ENCODE measurements at places on chromosomes 7 and 10.

GRCh38 chr7:27605689-27606269 lies 56.9 kb downstream of the HIBADH start:
- DNase-seq, result no peak

DNA sequence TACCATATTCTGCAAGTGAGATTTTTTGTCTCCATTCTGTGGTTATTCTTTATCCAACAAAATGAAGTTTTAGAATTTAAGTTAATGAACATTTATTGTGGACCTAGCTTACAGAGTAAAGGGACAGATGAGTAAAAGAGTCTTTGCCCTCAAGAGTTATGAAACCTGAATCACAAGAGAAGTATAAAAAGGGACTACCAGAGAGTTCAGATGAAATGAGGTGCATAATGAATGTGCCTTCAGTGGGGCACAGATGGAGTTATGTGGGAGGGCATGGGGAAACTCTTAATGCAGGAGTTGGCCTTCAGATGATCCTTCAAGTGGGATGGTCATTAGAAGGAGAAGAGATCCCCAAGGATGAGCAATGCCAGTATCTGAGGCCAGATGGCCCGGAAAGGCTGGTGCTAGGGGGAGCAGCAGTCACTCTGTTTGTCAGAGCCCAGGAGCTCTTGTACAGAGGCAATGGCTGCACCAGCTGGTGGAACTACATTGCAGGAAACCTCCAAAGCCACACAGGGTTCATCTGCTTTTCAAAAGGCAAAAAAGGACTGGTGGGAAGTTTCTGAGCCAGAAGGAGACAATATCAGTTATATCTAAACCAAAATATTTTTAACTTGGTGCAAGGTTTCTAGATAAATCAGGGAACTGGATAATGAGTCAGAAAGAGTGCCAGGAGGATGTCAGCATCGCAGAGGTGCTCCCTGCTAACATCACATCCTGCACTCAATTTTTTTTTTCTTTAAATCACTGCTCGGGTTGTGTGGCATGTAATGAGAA lies 162.0 kb downstream of the KLF6 start:
- DNase-seq, result no peak

DNA sequence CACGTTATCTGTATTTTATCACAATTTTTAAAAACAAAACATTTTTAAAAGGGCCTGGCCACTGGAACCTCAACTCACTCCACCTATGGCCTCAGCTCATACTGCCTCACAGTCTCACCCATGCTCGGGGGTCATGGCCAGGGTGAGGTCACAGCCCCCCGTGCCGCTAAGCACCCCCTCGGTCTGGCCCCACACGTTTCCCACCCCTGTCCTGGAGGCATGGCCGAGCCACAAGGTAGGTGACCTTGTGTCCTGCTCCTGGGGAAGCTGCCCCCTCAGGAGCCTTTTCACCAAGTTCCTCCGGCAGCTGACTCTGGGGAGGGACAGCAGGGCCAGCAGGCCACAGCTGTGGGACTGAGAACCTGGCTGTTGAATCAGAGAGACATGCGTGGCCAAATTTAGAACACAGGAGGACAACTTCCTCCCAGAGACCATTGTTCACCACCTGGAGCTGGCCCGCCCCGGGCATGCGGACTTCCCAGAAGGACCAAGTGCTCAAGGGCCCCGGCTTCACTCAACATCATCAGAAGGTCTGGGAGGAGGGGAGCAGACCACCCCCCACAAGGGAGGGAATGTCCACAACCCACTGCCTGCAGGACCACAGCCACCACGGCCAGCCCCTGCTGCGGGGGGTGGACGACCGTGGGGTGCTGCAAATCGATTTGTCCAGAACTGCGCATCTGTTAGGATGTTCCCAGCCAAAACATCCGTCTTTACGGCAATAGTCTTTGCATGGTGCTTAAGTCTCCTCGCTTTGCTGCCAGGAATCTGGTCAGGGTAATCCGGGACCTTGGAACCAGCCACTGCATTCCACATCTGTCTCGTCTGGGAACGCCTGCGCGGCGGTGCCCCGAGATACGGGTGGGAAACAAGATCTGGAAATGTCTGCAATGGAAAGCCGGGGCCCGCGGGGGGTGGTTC lies 48.6 kb upstream of the PDGFA start:
- no peak for DNase-seq

DNA sequence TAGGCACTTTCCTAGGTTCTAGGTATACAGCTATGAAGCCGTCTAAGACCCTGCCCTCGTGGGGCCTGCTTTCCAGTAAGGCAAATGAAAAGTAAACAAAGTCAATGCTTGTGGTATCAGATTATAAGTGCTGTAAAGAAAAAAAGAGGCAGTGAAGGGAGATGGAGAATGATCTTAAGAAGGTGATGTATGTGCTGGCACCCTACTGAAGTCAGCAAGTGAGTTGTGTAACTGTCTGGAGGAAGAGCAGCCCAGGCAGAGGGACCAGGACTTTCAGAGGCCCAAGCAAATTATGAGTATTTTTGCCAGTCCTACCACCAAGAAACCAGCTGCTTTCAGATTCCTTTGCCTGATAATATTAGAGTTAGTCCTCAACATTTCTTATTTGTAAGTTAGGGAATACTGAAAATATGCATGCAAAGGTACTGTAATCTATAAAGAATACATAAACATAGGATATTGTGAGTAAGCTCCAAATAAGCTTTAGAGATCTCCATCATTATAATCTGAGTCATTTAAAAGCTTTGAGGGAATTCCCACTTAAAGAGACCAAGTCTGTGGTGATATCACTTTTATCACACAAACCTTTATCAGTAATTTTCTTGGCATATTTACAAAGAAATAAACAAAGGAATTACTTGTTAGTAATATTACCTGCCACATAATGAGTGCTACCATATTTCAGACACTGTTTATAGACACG lies 329.2 kb upstream of the LRGUK start:
- DNase-seq, result no peak

GRCh38 chr10:95500649-95501048 lies 60.5 kb downstream of the SORBS1 start:
- DNase-seq, result no peak

GRCh38 chr7:49321843-49322242 lies 397.5 kb downstream of the CDC14C start:
- DNase-seq, result no peak

DNA sequence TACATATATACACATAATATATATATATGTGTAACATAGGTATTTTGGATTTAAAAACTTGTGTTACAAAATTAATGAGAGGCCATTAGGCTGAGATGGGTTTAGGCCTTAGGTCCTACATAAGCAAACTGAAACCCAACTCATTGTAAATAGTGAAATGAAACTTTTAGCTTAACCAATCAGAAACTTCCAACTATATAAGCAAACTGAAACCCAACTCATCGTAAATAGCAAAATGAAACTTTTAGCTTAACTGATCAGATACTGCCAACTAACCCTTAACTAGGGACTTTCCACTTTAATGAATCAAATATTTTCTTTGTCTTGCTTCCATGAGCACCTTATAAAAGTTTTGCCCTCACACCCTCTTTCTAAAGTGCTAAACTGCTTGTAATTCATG lies 17.3 kb upstream of the SAMD9L start:
- no peak for DNase-seq

All from HL-60 (cell line).